ENCODE measurements at places on chromosomes 7 and 10. TPM values are rescaled to one million over a fixed set of nuclear protein-coding genes. Genes with fewer than 3 reads are reported as not detected.

Gene LLCFC1
- not detected for total RNA-seq

Gene SLC18A3
- total RNA-seq = not detected

Gene LHFPL3
- total RNA-seq = not detected

Gene FRAT2
- total RNA-seq = 27.5 TPM

- no peak for DNase-seq
- H3K36me3 ChIP-seq = no peaks in the 10 kb centered on the region
- H3K4me3 ChIP-seq = no peak overlapping the region
These were observed 163.9 kb downstream of the ADARB2 start for GRCh38 chr10:1573334-1573969.

GRCh38 chr10:48550977-48551376 is 53.9 kb downstream of the ARHGAP22 start:
- H3K4me3 ChIP-seq = no peak overlapping the region
- no peaks in the 10 kb centered on the region for H3K27me3 ChIP-seq
- H3K27ac ChIP-seq = no peak overlapping the region
- no peaks in the 10 kb centered on the region for H3K4me1 ChIP-seq
- DNase-seq = no peak
- H3K36me3 ChIP-seq = no peaks in the 10 kb centered on the region

DNA sequence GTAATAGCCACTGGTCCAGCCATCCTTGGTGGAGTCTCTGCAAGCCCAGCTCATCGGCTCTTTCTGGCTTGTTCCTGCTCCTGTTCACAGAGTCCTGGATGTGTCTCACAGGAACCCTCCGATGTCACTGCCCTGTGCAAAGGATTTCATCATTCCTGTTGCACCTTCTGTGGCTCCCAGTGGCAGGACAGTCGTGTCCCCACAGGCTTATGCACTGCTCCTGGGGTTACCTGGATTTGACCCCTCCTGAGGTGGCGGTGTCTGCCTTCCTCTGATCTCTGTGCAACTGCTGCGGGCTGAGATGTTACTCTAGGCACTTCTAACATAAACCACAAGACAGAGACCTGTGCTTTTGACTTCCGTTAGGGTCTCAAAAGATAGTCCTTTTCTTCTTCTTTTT is 30.6 kb downstream of the APBB1IP start:
- H3K27ac ChIP-seq = no peak overlapping the region
- DNase-seq = no peak
- H3K27me3 ChIP-seq = no peaks in the 10 kb centered on the region
- H3K4me3 ChIP-seq = no peak overlapping the region
- H3K36me3 ChIP-seq = no peaks in the 10 kb centered on the region

DNA sequence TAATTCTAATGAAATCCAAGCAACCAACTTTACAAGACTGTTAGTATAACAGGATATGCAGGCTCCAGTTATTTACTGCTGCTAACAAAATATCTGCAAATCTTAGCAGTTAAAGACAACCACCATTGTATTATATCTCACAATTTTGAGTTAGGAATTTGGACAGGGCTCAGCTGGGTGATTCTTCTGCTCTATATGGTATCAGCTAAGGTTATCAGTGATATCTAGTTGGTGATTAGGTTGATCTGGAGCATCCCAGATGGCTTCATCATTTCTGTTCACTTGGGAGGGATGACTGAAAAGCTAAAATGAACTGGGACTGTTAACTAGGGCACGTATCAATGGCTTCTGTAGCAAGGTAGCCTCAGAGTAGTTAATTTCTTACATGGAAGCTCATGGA is 105.7 kb downstream of the MBL2 start:
- no peaks in the 10 kb centered on the region for H3K36me3 ChIP-seq
- H3K4me1 ChIP-seq = no peaks in the 10 kb centered on the region
- no peak for DNase-seq

GRCh38 chr7:12889391-12889790 is 202.0 kb downstream of the ARL4A start:
- DNase-seq = no peak
- H3K27me3 ChIP-seq = no peaks in the 10 kb centered on the region
- H3K4me3 ChIP-seq = no peak overlapping the region
- no peaks in the 10 kb centered on the region for H3K36me3 ChIP-seq
- H3K27ac ChIP-seq = no peak overlapping the region
- no peaks in the 10 kb centered on the region for H3K4me1 ChIP-seq

- H3K4me1 ChIP-seq = no peaks in the 10 kb centered on the region
- no peaks in the 10 kb centered on the region for H3K36me3 ChIP-seq
These were observed 575.6 kb downstream of the ARL4A start for GRCh38 chr7:13262929-13263530.

- H3K4me3 ChIP-seq = peak overlapping the region; percentile 87
- H3K4me1 ChIP-seq = peaks cover 45% of the 10 kb centered on the region
- H3K36me3 ChIP-seq = peaks cover 25% of the 10 kb centered on the region
These were observed 767 bp downstream of the KRIT1 start for GRCh38 chr7:92244808-92245486.

GRCh38 chr10:26214551-26215395 is 1.8 kb upstream of the GAD2 start:
- no peak overlapping the region for H3K27ac ChIP-seq
- peaks cover 86% of the 10 kb centered on the region for H3K27me3 ChIP-seq
- no peaks in the 10 kb centered on the region for H3K36me3 ChIP-seq
- H3K4me3 ChIP-seq = no peak overlapping the region
- DNase-seq = no peak
- peaks cover 24% of the 10 kb centered on the region for H3K4me1 ChIP-seq

GRCh38 chr7:47885309-47885986 is 62.8 kb downstream of the PKD1L1 start:
- no peak overlapping the region for H3K27ac ChIP-seq
- DNase-seq = no peak
- H3K4me3 ChIP-seq = no peak overlapping the region
- H3K36me3 ChIP-seq = no peaks in the 10 kb centered on the region

GRCh38 chr10:29023678-29024077 is 265.2 kb upstream of the LYZL1 start:
- no peaks in the 10 kb centered on the region for H3K27me3 ChIP-seq
- no peaks in the 10 kb centered on the region for H3K4me1 ChIP-seq
- no peaks in the 10 kb centered on the region for H3K36me3 ChIP-seq

Measured in lower lobe of right lung (tissue), 2 donors.